ENCODE measurements at places on chromosomes 7 and 10.
A peak's percentile ranks its signal among the peaks of the same experiment; 100 is the strongest.

GRCh38 chr7:51219261-51219988 is 97.2 kb downstream of the COBL start:
- no peak for DNase-seq

DNA sequence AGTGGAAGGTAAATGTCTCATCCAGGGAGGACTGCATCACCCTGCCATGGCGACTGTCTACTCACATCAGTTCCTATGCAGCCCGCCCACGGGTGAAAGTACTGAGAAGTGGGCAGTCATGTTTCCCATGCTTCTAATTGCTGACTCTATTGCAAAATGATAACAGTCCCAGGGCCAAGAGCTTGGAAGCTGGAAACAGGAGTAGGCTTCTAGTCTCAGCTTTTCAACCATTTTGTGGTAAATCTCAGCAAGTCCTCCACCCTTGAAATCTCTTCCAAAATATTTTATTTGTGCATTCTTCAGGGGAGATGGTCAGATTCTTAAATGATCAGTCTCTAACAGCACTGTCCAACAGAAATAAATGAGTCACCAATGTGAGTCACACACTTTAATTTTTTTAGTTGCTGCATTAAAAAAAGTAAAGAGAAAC is 48.1 kb upstream of the TARP start:
- no peak for DNase-seq

DNA sequence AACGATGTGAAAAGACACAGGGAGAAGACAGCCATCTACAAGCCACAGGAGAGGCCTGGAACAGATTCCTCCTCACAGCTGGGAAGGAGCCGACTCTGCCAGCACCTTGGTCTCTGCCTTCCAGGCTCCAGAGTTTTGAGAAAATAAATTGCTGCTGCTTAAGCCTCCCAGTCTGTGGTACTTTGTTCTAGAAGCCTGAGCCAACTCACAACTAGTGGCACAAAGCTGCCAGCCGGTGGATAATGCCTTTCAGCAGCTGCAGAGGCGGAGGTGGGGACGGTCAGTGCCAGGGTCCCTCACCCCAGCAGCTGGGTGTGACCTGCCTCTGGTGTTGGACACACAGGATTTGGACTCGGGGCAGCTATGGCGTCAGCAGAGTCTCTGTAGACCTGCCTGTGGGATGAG is 255.4 kb upstream of the PITRM1 start:
- DNase-seq: no peak

DNA sequence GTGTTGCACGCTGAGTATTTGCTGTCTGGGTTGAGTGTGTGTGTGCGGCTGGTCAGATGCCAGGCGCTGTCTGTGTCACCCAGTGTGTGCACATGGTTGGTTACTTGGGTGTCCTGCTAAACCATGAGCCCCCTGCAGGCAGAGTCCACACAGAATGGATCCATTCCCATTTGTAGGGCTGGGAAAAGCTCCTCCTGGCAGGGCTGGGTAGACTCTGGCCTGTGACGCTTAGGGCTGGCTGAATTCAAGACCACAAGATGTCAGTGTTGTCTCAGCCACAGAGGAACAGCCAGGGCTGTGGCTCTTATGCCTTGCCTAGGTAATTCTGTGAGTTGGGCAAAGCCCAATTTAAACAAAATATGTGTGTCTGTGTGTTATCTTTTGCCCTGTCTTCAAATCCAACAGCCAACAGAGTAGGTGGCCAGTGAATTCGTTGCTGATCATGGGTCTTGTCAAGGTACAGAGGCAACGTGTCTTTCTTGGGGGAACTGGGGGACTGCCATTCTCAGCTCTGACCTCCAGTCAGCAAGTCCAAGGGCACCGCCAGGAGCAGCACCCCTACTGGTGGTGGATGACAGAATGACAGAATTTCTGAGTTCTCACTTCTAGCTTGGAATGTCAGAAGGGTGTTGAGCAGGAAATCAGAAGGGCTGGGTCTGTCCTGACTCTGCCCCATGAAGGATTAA is 285.1 kb downstream of the CCSER2 start:
- DNase-seq: peak; percentile 52

GRCh38 chr10:116101616-116102315 is 171.2 kb downstream of the GFRA1 start:
- no peak for DNase-seq

DNA sequence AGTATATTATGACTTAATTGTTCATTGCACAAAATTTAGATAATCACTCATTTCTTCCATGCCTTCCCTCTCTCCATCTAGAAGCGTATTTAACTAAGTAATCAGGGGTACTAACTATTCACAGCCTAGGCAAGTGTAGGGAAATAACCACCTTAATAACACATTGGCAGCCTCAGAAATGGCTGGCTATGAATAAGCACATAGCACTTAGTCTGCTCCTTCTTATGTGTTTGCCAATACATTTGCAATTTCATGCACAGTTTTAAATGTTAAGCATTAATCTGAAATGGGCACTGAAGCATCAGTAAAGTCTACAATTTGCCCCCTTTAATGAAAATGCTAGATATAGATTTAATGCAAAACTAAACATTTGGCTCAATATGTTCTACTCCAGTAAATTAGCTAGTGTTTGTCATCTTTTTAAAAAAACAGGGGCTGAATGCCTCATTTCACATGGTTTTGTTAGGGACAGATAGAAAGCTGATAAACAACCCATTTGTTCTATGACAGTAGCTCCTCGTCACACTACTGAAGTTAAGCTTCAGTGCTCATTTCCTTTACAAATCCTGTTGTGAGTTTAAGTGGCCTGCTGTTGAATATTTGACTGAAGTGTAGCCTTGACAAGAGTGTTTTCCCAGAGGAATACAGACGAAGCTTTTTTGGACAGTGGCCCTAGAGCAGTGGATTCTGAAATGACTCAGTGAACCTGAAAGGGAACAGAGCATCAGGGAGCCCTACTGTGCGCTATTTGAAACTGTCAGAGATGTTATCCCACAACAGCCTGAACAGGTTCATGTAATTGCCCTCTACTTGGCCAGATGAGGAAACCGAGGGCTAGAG is 30.5 kb downstream of the HHEX start:
- no peak for DNase-seq

Data from NAMALWA (cell line).